Fibroblast of skin of back (primary cell): ENCODE measurements at places on chromosomes 1 and 21.

DNA sequence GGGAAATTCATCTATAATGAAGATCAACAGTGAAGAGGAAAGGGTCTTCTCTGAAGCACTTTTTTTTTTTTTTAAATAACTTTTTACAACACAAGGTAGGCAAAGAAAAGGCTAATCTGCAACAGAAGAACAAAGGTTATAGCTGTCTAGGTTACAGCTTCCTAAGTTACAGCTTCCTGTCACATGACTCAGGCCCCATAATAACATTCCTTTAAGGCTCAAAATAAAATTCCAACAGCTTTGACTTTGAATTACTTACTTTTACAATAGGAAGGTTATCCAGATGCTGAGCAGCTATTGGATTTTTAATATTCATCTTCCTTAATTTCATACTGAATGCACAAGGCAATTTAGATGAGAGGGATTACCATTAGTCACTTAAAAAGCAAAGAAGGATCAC lies 40.4 kb upstream of the TMEM61 start:
- peak; percentile 60 for DNase-seq

GRCh38 chr1:19678493-19678892 lies 13.8 kb downstream of the HTR6 start:
- DNase-seq: no peak

DNA sequence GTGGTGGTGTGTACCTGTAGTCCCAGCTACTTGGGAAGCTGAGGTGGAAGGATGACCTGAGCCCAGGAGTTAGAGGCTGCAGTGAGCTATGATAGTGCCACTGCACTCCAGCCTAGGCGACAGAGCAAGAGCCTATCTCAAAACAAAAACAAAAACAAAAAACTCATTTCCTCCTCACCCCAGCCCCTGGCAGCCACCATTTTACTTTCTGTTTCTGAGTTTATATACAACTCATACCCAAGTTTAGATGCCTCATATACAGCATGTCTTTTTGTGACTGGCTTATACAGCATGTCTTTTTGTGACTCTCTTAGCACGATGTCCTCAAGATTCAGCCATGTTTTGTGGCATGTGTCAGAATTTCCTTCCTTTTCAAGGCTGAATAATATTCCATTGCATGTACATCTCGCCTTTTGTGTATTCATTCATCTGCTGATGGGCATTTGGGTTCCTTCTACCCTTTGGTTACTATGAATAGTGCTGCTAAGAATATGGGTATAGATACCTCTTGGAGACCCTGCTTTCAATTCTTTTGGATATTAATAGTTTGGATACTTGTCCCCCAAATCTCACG lies 14.7 kb downstream of the COA7 start:
- DNase-seq: no peak

DNA sequence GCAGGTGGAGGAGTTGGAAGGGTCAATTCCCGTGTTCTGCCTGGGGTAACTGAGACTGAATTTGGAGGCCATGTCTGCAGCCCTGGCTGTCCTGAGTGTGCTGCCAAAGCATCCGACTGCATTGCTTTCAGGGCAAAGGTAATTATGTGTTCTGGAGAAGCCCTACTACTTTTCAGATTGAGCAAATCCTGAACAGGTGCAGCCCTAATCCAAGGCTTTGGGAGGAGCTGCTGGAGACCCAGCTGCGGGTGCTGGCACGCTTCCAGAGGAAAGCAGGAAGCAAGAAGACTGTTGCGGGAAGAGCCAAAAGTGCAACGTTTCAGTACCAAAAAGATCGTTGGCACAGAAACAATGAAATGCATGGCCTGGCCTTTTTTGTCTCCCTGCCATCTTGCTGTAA lies 73.7 kb upstream of the NRIP1 start:
- DNase-seq: no peak

DNA sequence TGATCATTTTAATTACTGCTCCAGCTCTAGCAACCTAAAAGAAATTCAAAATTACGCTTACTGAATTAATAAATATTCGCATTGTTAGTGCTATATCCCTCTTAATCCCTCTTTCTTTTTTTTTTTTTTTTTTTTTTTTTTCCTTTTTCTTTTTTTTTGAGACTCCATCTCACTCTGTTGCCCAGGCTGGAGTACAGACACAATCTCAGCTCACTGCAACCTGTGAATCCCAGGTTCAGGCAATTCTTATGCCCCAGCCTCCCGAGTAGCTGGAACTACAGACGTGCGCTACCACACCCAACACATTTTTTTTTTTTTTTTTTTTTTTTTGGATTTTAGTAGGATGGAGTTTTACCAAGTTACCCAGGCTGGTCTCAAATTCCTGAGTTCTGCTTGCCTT lies 157.1 kb downstream of the KCNT2 start:
- no peak for DNase-seq

- DNase-seq: no peak
Observed at GRCh38 chr1:164868990-164869389, 310.0 kb downstream of the PBX1 start.

GRCh38 chr21:34582506-34583150 lies 32.3 kb downstream of the RCAN1 start:
- DNase-seq: peak; percentile 75

DNA sequence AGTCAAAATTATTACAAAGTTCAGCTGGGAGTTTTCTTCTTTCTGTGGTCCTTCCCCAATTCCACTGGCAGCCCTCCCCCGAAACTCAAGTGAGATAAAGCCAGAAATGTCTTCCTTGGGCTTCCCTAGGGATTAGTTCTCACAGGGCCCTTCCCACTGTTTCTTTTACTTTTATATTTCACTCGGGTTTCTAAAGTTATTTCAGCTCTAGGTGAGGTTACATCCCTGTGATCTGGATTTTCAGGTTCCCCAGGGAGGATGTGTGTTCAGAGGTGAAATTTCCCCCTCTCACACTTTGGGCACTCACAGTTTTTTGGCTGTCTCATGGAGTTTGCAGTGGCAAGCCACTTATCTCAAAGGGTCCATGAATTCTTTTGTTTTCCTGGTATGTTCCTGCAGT lies 77.3 kb downstream of the DRAM2 start:
- no peak for DNase-seq

- DNase-seq: no peak
Observed at GRCh38 chr1:235302143-235302542, 25.8 kb downstream of the ARID4B start.

DNA sequence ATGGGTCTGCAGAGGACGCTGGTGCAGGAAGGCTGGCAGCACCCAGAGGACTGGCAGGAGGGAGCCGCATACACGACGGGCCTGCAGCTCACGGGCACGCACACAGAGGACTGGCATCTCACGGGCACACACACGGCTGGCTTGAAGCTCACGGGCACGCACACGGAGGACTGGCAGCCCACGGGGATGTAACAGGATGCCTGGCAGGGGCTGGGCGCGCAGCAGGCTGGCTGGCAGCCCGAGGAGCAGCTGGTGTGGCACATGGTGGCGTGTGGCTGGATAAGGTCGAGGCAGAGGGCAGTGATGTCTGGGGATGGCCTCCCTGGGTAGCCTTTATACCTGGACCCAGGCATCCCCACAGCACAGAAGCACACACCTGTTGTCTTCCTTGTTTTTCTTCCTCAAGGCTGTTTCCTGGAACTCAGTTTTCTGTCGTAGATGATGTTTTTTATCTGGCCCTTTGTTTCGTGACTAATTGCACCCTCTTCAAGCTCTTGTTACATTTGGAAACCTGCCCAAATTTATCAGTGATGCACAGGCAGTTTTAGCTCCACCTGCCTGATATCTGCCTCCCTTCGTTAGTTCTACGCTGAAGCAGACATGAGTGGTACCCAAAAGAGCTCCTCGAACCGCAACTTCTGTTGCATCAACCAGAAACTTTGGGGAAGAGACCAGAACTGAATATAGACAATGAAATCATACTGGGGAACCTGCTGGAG lies at the start of gene KRTAP12-1:
Gene KRTAP12-1, minus strand, starts transcription at position 303 of the 719 bp plus-strand sequence. Its CDS starts 40 bp downstream, at position 263.
- no peak for DNase-seq

GRCh38 chr1:53587252-53587988 lies 128.2 kb downstream of the DMRTB1 start:
- DNase-seq: no peak

DNA sequence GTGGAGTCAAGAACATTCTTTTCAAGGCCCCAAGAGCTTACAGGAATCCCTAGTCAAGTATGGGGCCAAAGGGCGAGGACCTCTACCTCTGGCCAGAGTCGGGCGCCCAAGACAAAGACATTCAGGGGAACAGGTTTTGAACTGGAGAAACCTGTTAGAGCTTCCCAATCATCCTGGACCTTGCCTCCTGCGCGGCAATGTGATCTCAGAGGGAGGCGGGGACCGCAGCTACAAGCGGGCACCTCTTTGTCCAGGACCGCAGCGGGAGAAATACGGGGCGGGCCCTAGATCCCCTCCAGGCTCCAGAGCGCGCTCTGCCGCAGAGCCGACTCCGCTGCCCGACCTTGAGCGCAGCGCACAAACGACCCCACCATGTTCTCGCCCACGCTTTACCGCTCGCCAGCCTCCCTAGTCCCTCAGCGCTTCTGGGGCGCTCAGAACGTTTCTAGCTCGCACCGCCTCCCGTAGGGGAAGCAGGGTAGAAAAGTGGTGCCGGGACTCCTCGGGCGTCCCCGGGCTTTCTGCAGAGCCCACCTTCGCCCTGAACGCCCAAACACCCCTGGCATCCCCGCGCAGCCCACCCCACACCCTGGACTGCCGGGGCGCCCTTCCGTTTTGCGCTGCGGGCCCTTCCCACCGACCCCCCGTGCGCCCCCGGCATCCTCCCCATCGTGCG lies 28.1 kb downstream of the RABIF start:
- DNase-seq: peak; percentile 39

- DNase-seq: peak; percentile 89
Observed at GRCh38 chr1:42966688-42967612, 8.3 kb upstream of the SLC2A1 start.

DNA sequence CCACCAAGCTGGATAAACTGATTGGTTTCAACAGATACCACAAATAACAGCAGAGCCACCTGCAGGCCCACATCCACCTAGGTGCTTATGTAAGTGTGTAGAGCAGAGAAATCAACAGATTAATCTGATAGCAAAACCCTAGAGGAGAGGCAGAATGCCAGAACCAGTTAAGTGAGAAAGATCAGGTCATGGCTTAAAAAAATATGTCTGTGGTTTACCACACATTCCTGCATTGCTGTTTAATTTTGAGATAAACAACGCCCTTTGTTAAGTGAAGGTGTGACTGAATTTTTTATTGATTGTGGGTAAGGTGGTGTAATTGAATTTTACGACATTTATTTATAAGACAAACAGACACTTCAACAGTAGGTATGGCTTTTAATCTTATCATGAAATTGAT lies 21.2 kb downstream of the CRNN start:
- no peak for DNase-seq

DNA sequence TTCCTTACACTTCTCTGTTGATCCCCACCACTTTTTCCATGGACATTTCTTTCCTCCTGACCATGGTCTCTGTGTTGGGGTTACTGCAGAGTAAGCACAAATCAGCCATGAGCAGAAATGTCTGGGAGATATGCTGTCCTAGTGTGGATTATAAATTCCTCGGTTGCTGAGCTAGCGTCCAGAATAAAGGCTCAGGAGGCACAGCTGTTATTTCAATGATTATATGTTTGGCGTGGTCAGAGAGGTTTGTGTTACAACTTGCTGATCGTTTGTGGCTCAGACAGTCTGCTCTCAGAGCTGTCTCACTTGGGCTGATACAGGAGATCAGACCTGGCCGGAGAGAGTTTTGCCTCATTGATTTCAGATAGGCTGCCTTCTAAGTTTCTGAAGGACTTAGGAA lies 37.5 kb upstream of the LAMC2 start:
- peak; percentile 53 for DNase-seq

DNA sequence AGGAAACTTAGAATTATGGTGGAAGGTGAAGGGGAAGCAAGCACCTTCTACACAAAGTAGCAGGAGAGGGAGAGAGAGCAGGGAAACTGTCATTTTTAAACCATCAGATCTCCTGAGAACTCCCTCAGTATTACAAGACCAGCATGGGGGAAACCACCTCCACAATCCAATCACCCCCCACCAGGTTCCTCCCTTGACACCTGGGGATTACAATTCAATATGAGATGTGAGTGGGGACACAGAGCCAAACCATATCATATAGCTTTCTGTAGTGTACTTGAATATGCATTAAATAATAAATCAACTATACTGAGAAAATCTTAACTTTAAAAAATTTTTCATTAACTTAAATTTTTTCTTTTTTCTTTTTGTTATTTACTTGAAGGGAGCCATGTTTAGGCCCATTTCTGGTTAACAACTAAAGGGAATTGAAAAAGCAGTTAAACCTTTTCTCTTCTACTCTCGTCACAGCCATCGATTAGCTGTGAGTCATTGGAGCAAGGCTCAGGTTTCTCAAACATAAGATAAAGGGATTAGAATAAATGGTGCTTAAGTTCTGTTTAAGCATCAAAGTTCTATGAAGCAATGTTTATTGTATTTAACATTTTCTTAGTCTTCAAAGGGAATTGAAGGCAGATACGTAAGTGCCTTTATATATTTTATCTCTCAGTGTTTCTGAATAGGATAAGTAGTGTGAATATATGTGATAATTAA lies 72.2 kb upstream of the DPT start:
- no peak for DNase-seq

DNA sequence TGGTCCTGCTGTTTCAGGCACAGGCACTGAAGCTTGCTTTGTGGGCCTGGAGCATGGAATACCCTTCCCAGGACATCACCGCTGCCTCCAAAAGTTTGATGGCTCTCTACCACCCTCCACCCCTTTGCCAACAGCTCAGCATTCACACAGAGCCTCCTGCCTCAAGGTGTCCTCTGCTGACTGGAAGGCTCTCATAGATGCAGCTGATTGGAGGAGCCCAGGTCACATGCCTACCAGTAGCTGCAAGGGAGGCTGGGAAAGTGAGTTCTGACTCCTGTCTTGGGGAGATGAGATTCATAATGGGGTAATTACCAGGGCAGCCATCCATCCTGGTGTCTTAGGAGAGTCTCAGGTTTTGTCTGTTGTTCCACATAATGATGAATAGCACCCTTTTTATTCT lies 124.8 kb upstream of the GRIK3 start:
- DNase-seq: no peak

GRCh38 chr1:26693599-26694572 lies 1.9 kb upstream of the ARID1A start:
- no peak for DNase-seq

- DNase-seq: peak; percentile 72
Observed at GRCh38 chr21:34693192-34693810, 24.5 kb downstream of the CLIC6 start.

GRCh38 chr1:8780405-8780804 lies 37.0 kb downstream of the RERE start:
- no peak for DNase-seq

DNA sequence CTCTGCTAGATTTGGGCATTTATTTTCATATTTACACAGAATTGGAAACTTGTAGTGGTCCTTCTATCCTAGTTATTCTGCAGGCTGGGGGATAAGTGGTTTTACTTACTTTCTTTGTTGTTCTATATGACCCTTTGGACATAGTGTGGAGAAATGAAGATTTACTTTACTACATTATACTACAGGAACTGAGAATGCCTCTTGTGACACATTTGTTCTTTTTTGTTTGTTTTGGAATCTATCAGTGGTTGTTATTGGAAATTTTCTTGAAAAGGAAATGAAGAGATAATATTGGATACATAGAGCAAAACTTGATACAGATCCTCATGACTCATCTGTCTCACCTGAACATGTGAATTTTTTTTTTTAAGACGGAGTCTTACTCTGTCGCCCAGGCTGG lies 146.1 kb upstream of the DPYD start:
- DNase-seq: no peak
